Suppressor macrophage treated with lipopolysaccharide for 4 hours (primary cell): ENCODE measurements at places on chromosomes 1 and 21.

DNA sequence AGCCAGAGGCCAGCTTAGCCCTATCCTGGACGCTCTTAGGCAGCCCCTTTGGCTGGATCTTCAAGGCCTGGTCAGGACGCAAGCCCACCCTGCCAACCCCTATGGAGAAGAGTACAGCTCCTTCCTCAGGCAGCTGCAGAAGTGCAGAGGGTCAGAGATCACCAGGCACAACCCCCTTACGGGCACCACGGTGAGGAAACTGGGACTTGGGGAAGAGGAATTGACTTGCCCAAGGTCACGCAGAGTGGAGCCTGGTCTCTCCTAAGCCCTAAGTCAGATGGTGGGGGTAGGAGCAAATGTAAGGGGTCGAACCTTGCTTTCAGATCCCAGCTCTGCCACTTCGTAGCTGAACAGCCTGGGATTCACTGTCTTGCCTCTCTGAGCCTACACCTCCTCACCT, 3.7 kb downstream of the E2F2 start:
- peak; percentile 24 for DNase-seq

DNA sequence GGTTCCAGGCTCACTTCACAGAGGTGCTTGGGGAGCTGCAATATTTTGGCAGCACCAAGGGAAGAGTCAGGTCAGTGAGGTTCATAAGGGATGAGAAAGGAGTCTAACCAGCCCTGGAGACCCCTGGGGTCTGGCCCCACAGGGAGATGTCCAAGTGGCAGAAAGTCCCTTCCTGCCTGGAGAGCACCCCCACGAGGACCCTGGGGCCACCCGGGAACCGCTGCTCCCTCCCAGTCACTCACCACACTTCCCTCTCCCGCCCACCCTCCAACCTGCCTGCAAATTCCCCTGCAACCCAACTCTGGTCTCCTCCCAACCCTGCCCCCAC, 6.5 kb upstream of the ITGB2 start:
- no peak for DNase-seq

- DNase-seq: no peak
These were observed 11.2 kb downstream of the C1orf198 start for GRCh38 chr1:230857077-230857476.

DNA sequence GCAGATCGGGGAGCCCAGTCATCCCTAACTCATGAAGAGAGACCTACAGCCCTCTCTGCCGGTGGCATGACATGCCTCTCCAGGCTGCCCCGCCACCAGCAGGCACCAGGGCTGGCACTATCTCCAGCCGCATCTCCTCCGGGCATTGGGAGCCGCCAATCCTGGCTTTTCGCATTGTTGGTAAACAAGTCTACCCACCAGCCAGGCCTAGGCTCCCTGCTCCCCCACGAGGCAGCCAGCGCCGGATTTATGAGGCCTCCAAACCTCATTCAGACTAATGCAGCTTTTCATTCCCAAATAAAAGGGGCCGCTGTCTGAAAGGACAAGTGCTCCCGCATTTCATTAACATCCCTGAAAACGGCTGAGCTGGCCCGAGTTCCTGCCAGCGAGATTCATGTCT, 3.4 kb upstream of the GRIK3 start:
- DNase-seq: no peak

GRCh38 chr1:3483801-3484444, 29.5 kb downstream of the ARHGEF16 start:
- DNase-seq: peak; percentile 49

DNA sequence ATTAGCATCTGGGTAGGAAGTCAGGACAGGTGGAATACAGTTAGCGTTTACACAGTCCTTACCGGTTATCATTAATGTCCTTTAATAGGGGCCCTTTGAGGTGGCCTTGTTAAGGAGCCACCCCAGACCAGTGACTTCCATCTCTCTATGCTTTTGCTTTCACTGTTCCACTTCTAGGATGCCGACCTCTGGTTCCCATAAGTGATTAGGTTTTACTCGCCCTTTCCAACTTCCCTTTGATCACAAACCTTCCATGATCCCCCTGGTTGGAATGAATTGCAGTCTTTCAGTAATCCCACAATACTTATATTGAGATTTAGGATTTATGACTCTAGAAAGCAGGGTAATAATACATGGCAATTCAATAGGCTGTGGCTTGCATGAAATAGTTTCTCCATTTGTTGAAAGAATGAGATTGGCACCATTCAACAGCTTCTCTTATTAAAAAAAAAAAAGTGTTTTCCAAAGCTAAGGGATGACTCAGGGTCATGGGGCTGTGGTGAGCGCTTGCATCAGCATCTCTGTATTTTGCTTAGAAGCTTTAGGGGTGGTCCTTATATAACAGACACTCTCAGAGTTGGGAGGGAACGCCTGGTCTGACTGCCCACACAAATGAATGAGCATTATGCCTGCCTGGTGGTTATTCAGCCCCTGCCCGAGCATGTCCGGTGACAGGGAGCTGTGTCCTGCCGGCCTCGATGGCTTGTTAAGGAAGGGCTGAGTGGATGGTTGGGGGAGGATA, 110.5 kb downstream of the CNIH3 start:
- peak; percentile 94 for DNase-seq

DNA sequence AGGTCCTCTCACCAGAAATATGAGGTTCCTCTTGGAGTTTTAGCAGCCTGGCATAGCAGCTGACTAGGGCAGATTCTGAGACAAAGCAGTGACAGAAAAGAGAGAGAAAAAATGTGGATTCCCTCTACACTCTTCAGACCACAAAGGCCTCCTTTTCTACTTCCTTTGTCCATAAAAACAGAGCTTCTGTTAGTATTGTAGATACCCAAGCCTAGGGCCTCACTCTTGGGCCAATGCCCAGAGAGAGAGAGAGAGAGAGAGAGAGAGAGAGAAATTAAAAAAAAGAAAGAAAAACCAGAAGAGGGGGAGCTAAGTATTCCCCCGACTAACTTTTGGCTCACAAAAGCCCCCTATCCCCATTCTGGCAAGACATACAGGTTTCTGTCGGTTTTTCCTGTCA, 2.4 kb upstream of the ZRANB2 start:
- no peak for DNase-seq

DNA sequence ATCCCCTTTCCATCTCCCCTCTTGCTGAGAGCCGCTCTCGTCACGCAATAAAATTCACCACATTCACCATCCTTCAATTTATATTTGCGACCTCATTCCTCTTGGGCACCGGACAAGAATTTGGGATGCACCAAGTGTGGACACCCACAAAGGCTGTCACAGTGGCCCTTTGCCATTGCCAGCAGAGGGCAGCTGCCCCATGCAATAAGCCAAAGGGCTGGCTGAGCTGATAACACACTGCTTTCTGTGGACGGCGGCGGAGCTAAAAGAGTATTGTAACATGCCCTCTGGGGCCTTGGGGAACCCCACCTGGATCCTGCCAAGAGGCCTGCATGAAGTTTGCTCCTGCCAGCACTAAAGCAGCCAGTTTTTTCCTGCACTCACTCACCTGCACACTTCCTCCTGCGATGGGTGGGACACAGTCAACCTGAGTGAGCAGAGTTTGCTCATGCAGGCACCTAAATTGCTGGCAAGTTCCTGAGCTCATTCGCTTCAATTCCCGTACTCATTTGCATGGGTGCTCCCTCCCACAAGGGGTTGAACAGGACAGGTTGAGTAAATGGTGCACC, 792.3 kb upstream of the ADAMTS5 start:
- no peak for DNase-seq

DNA sequence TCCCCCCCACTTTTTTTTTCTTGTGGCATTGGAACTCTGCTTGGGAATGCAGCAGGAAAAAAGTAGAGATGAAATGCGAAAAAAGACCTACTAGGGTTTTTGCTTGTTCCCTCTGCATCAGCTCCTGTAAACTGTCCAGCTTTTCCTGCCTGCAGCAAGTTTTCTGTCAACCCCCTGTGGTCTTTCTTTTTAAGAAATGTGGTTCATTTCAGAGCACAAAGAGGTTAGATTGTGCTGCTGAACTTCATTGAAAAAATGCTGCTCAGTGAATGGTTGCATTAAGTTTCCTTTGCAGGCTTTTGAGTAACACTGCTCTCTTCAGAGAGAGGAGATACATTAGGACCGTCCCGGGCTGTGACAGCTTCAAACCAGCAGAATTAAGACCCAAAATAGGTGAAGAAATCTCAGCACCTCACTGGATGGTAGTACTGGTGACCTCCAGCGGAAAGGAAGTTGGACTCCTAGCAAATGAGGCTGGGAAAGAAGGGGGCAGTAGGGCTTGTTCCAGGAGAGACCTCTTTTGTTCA, 80.7 kb downstream of the NDUFS5 start:
- no peak for DNase-seq

DNA sequence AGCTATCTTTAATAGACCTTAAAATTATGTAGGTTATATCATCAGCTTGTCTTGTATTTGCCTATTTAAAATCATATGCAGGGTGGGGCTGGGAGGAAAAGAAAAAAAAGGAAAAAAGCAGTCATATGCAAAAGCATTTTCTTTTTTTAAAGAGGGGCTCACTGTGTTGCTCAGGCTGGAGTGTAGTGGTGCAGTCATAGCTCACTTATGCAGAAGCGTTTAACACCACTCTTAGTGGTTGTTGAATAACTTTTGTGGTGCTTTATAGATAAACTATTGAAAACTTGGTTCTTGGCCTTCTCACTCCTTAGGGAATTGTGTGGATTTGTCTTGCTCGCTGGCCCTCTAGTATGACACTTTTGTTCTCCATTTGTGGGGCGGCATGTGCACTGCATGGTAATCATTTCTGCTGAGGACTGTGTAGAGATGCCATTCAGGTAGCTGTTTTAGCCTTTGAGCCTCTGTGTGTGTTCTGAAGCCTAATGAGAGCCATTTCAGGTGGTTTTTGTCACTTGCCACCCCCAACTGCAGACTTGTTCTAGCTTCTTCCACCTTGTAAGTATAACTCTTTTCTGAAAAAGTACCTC, 77.8 kb downstream of the KIF1B start:
- DNase-seq: no peak

DNA sequence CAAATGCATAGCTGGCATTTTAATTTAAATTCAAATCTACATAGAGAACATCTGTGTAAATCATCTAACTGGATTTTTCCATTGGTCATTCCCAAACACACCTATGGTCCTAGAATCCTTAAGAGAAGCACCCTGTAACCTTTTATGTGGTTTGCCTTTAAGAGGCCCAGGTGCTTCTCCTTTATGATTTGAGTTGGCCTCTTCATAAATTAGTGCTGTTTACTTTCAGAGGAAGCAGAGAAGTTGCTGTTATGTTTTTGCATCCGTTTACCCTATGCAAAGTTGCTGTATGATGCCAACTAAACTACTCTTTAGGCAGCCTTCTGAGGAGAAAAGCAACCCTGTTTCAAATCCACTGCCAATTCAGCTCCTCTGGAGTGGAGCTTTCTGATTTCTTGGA, 193.8 kb downstream of the HS2ST1 start:
- DNase-seq: no peak

DNA sequence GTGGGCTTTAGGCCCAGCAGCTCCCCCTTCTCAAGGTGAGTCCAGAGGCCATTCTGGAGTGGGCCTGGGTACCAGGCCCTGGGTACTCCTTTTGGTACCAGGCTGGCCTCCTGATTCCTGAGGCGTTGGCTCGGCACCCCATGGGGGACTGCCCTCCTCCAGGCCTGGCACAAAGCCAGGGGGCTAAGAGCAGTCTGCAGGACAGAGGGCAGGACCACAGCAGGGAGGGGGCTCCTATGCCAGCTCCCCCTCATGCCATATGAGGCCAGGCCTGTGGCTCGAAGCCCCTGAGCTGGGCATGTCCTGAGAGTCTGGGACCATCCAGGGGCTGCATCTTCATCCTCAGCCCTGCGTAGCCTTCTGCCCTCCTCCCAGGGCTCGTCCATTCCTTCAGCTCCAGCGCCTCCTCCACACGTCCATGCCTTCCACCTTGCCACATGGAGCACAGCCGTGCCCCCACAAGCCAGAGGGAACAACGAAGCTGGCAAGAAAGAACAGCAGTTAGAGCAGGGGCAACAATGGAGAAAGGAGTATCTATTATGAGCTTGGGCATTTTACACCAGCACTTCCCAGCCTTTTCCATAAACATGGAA, 3.2 kb downstream of the PHLDA3 start:
- DNase-seq: no peak

- peak; percentile 96 for DNase-seq
These were observed at the start of gene TXLNA for GRCh38 chr1:32179443-32180185. TSS of gene TXLNA (plus strand) at chr1:32179675. CDS start at chr1:32180346, 671 bp downstream.

- no peak for DNase-seq
These were observed 43.0 kb downstream of the TRIM33 start for GRCh38 chr1:114468047-114468446.

DNA sequence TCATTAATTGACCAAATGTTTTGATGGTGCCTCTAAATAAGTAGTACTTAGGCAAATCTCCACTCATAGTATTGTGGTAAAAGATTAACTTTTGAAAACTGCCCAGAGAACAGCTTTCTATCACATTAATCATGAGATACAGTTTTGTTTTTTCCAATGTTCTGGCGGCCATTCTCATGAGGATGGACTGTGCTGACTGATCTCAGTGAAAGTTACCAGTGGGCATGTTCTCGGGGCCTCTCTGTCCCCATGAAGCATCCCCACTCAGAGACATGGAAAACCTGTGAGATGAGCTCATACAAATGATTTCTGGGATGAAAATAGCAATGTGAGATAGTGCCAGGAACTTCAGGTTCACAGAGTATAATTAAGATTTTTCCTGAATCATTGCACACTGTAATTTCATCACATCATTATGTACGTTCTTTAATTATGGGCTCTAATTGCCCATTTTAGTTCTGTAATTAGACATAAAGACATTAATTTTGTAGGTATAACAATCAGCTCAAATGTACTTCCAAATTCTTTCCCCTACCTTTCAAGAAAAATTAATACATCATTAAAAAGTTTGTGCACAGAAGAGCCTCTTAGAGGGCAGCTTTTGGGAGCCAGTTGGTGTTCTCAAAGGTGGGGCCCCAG, 40.5 kb downstream of the DDR2 start:
- no peak for DNase-seq

GRCh38 chr1:82330330-82330729, 529.6 kb downstream of the ADGRL2 start:
- DNase-seq: no peak

- DNase-seq: peak; percentile 3
These were observed 114.6 kb upstream of the ATP1B1 start for GRCh38 chr1:168991667-168992475.

GRCh38 chr1:199463521-199464127, 563.9 kb upstream of the NR5A2 start:
- DNase-seq: peak; percentile 62

- no peak for DNase-seq
These were observed 1.2 kb upstream of the INAVA start for GRCh38 chr1:200893411-200893901.

- no peak for DNase-seq
These were observed 15.9 kb downstream of the ERRFI1 start for GRCh38 chr1:8010080-8010664.

DNA sequence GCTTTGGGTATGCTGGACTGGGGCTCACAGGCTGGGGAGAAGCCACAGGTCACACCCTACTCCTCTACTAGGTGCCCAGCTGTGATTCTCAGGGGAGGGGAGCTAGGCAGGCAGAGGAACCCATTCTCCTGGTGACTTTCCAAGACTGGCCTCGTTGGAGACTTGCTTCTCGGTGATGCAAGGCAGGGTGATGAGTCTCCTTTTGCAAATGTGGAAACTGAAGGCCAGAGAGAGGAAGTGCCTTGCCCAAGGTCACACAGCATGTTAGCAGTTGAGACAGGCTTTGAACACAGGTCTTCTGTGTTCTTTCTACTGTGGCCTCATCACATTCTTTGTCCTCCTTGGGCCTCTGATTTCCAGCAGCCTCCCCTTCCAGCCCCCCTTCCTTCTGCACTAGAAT, 20.5 kb upstream of the C1QA start:
- peak; percentile 37 for DNase-seq

- DNase-seq: no peak
These were observed 471.4 kb downstream of the PTBP2 start for GRCh38 chr1:97192872-97193572.
